ENCODE measurements at places on chromosomes 3 and 15.

DNA sequence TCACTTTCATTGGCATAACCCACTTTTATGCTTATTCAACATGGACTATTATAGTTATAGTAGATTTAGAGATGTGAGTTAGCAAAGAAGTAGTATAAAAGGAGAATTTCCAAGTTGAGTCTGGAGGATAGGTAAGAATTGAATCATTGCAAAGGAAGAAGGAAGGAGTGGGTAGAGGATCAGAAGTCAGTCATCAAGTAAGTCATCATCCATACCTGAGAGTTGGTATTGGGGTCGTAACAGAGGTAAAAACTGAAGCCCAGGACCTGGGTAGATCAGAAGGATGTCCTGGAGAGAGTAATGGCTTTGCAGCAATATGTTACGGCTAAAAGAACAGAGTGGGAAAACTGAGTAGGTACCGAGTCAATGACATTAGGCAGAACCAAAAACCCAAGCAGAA, 265.7 kb downstream of the SUCLG2 start:
- DNase-seq: no peak

- no peak for DNase-seq
These were observed 145.2 kb downstream of the SSR3 start for GRCh38 chr3:156409694-156410093.

- no peak for DNase-seq
These were observed 274.0 kb upstream of the TGFBR2 start for GRCh38 chr3:30332196-30333021.

DNA sequence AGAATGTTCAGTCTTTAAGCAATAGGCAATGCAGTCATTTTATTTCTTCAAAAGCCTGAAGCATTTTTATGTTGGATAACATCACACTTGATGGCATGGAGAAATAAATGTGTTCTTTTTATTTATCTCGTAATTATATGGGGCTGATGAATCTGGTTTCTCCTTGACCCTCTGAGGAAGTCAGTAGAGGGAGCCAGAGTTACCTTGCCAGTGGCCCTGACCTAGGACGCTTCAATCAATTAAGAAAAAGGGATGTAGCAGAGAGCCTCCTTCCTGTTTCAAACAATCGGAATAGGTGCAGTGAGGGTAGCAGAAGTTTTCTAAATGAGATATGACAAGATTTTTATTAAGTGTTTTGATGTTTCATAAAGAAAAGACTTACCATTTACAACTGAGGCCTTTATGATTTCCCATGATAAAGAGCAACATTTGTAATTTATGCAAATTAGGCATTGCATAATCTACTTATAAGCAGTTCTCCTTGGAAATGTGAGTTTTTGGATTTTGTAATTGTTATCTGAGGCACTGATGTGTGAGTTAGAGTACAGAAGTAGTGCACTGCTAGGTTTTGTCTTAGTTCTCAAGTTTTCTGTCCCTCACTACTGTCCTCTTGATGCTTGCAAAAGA, 129.1 kb downstream of the RAP2B start:
- no peak for DNase-seq

GRCh38 chr15:59413577-59413976, 24.4 kb upstream of the FAM81A start:
- DNase-seq: no peak

DNA sequence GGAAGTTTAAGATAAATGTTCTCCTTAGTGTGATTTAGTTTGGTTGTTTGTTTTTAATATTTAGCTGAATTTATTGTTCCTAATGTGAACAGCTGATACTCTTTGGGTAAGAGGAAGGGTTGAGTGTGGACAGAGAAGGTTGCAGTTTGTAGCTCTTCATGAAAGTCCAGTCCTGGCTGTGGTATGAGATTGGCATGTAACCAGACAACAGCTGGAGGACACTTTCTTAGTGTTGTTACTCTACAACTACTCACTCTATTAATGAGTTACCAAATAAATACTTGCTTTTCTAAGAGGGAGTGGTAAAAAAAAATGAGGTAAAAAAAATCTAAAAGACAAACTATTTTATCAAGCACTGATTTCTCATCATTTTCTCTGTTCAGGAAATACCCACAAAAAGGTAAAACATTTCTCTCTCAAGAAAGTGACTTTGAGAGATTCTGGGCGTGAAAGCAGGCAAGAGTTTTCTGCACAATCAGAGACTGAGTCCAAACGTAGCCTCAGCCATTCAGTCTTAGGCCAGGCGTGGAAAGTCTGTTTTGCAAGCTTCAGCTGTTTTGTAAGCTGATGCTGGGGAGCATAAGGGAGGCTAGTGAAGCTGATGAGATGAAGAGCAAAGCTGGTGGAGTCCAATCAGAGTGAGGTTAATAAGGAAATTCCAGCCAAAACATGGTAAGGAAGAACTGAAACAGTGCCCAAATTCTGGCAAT, 138.5 kb upstream of the ARPP21 start:
- DNase-seq: no peak

DNA sequence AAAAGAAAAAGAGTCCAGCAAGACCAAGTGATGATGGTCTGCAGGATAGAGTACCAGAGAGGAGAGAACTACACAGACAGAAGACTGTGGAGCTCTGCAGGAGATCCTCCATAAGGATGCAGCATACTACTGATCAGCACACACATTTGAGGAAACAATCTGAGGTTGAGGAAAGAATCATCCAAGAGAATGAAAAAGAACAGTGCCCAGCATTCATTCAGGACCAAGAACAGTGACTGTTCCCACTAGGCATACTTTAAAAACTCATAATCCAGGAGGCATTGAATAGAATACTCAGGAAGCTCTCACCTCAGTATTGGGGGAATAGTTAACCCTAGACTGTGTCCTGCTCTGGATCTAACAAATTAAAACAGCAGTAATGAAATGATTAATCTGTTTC, 54.9 kb downstream of the THSD4 start:
- DNase-seq: no peak

GRCh38 chr3:89250742-89251141, 143.3 kb downstream of the EPHA3 start:
- DNase-seq: no peak

DNA sequence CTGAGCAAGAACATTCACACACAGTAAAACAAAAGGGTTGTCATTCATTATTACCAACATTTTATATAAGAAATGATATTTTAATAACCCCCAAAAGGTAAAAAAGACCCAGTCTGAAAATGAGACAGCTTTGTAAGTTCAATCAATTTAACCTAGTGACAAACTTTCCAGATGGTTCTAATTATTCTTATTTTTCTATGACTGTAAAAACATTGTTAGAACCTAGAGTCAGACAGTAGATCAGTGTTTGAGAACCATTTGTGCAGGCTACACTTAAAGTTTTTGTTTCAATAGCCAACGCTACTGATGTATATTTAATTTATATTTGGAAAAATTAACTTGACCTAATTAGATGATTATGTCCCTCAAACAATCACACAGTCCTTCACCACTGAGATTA, 708.4 kb upstream of the CBLB start:
- DNase-seq: no peak

DNA sequence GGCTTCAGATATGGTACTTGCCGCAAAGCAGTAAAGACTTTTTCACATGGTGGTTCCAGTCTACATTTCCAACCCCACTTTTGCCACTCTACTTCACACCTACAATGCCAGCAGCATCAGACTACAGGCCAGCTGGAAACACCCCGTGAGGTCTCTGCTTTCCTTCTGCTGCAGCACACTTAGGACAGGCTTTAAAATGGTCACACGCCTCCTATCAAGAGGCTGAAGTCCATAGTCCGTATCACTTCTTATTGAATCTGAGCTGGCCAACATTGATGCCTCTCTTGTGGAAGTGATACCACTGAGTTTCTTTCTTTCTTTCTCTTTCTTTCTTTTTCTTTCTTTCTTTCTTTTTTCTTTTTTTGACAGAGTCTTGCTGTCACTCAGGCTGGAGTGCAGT, 59.8 kb downstream of the ZNF860 start:
- DNase-seq: no peak

DNA sequence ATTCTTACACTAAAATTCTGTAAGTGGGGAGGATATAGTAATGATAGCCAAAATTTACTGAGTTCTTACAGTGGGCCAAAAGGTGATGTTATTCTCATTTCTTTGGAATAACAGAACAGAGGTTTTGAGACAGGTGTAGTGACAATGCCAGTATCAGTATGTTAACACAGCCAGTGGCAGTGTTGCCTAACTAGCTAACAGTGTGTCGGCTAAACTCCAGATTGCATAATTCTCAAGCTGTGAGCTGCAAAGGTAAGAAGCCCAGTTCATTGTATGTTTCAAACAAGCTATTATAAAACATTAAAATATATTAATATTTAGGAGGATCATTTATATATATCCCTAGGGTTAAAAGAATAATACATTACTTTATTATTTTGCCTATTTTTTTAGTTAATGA, 920 bp downstream of the SLC15A2 start:
- DNase-seq: no peak

DNA sequence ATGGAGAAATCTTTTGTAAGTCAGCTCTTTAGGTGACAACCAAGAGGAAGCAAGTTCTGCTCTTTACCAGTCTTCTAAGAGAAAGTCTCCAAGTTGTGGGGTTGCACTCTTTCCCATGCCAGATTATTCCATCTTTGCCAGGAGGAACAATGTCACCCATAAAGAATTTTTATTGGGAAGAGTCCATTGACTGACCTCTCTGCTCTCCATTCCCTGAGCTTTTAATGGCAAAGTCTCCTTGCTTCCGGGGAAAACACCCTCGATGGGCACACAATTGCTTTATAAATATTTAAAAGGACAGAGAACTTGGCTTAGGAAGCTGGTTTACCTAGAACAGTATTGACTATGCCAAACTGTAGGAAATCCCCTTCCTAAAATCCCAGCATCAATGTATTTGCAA, 19.9 kb upstream of the UBE2E1 start:
- no peak for DNase-seq

DNA sequence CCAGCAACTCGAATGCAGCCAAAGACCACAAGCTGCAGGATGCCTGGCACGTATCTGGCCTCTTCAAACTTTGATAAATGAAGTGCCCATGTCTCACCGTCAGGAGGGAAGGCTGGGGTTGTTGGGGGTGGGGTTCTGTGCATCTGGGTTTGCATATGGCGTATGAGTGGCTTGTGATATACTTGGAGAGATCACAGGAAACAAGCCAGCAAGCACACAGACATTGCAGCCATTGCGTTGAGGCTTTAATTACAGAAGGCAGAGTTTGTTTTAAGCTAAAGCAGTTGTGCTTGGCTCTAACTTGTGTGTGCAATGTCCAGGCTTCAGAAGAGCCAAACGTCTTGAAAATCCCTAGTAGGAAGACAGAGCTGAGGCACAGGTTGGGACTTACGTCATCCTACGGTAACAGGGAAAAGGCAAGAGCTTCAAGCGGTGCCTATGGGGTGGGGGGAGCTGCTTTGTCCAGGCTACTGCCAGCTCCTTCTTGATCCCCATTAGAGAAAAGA, 109.2 kb downstream of the ASB7 start:
- no peak for DNase-seq

DNA sequence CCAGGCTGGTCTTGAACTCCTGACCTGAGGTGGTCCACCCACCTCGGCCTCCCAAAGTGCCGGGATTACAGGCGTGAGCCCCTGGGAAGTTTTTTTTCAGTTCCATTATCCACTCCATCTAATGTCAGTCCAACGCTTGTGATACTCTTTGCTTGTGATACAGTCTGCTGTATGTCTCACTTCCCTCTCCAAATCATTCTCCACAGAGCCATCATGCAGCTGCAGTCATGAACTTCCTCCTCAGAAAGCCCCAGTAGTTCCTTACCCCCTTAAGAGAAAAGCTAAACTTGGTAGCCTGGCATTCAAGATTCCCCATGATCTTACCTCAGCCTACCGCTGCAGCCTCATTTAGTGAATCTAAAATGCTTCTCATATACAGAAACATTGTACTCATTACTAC, 2.3 kb downstream of the ARPC4 start:
- DNase-seq: no peak

DNA sequence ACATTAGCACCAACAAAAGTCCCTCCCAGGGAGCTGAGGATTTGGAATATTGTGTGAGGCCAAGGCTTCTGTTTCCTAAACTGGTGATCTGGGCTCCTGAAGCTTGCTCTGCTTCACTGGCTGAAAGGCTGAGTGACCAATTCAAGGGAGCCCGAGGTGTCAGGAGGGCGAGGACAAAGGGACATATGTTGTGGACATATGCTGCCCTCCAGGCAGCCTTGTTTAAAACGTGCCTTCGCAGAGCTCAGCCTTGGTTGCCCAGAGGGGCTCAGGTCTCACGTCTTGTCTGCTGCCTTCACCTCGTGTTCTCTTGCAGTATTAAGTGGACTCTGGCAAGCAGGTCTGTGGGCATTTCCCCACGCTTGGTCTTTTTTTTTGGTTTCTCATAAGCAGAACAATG, 7.0 kb downstream of the SLCO3A1 start:
- no peak for DNase-seq

- DNase-seq: peak; percentile 65
These were observed 52.5 kb downstream of the ATP10A start for GRCh38 chr15:25810631-25811091.

DNA sequence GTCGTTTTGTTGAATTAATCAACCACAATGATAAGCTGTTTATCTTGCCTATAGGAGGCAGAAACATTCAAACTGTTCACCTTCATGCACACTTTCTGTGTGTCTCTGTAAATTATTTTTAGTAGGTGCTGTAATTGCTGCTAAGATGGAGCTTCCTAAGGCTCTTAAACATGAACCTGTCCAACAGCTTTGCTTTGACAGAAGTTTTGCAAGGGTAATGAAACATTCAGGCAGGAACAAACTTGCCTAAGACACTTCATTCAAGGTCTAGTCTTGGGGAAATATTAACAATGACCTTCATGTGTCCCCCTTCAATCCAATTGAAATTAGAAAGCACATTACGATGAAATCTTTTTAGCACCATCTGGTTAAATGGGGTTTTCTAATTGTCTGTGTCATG, 156.1 kb downstream of the DIPK2A start:
- no peak for DNase-seq

DNA sequence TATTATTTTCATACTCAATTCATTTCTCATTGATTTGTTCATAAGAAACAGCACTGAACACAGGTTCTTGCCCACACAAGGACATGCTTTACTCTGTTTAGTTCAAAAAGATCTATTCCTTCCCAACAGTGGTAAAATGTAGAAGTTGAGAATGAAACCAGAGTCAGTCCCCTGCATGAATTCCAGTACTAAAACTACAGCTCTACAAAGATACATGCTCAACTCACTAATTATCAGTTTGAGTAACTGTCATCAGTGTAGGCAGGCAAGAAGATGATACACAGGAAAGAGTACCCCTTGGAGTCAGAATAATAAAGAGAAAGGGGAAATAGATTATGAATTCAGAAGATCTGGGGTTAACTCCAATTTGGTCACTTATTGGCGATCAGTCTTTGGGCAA, 43.2 kb downstream of the NR2E3 start:
- no peak for DNase-seq

GRCh38 chr3:72034986-72035385, 250.0 kb upstream of the PROK2 start:
- no peak for DNase-seq

Measured in activated naive CD4-positive, alpha-beta T cell treated with anti-CD3 and anti-CD28 coated beads, Interleukin-2, amount 50 U/mL, for 72 hours (primary cell).